ENCODE measurements at places on chromosomes 2 and 18.

- no peak for DNase-seq
Measured at GRCh38 chr2:96209011-96209728, 543 bp upstream of the STARD7 start.

DNA sequence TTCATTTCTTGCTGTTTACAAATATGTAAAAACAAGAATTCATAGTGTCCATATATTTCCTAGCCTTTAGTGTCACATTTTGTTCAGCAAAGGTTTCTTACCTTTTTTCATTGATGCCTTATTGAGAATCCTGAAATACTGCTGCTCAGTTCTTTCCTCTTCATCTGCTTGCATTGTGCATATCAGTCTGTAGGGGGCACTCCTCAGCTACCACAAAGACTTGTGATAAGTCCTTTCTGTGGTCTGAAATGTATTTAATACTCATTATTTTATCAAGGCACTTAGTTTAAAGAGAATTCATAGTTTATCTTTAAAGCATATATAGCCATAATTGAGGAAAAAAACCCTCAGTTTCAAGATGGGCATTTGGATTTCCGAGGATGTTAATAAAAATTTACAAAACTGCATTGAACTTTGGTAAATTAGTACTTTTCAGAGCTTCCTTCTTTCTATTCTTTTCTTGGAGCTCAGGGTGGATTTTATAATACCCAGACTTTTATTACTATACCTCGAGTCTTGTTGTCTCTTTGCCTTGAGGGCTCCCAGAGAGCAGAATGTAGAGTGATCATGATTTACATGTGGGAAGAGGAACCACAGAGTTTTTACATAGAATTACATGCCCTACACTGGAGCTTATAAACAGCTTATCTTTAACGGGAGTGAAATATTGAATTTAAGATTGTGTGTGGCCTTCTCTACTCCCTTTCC lies 570.1 kb downstream of the PLCL1 start:
- peak; percentile 74 for DNase-seq

DNA sequence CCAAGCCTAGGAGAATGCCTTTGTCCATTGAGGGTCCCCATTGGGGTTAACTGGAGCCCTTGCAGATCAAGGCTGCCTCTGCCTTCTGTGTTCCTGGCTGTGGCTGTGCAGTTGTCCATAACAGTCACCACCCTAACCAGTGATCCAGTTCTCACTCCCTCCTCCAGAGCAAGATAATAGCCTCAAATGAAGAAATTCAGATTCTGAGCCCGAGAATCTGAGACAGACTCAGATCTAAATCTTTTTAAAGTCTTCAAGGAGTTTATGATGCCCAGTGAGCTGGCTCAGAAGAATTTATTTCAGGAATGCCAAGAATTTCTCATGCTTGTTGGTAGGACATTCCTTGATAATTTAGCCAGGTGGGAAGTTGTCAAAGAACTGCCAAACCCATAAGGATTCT lies 44.3 kb upstream of the RAB6C start:
- DNase-seq: no peak

- peak; percentile 85 for DNase-seq
Measured at GRCh38 chr2:44553456-44553855, 191.7 kb downstream of the CAMKMT start.

GRCh38 chr2:217070611-217071010 lies 210.7 kb upstream of the TNP1 start:
- no peak for DNase-seq

DNA sequence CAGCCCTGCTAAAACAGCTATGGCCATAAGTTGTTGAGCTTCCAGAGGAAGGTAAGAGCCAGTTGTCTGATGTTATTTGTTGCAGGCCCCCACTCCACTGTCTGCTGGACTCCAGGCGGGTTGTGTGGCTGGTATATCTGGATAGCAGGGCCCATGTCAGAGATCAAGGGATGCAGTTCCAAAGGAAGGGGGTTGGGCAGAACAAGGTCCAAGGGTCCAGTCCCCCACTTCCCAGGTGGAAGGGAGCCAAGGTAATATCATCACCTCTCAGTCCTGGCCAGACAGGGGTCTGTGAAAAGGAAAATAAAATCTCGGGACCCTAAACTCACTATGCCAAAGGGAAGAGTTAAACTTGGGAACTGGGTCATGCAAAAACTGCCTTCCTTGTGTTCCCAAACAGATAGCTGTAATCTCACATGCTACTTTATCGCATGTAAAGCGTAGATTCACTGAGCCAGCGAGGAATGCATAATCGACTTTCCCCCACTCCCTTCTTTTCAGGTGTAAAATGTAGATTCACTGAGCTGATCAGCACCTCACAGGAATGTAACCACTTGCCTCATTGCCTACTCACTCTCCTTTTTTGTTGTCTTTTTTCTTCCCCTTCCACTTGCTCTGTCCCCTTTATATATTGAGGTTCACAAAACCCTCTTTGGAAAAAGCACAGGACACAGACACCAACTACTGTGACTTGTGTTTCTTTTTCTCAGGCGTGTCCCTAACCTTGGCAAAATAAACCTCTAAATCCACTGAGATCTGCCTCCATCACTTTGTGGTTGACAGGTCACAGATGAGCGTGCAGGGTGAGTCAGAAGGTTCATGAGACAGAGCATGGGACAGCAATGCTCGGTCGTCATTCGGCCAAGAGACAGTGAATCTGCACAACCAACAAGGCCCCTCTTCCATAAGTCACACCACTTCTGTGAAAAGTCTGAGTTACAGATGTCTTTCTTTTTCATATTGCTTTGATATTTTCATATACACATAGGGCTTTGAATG lies 255.3 kb upstream of the SIX2 start:
- DNase-seq: peak; percentile 90

- DNase-seq: peak; percentile 90
Measured at GRCh38 chr18:45255197-45255890, 359.9 kb upstream of the SLC14A2 start.

DNA sequence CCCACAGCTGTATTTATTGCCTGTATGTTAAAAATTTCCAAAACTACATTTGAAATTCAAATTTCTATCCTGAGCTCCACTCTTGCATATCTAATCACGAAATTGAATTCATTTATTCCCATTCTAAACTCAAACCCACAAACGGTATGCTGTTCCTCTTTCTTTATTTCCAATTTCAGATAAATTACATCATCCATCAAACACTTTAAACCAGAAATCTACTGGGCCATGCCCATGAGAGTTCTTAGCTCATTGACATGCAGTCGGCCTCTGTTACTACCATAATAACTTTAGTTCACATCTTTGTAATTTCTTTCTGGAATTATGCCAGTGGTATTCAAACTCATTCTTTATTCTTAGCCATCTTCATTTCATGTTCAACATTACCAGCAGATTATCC lies 100.3 kb downstream of the COL3A1 start:
- DNase-seq: no peak

DNA sequence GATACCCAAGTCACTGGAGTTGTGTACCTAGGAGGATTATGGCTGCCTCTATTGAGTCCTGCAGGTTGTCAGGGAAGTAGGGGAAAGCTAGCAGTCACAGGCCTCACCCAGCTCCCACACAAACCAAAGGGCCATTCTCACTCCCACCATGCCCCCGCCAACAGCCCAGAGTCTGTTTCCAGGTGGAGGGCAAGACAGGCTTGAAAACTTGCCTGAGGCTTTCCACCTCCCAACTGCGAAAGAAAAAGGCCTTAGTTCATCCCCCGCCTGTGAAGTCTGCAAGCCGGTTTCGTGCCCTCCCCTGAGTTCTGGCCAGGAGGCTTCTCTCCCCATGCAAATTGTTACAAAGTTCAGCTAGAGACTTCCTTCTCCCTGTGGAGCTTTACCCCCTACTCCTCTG lies 270.3 kb downstream of the TXNL1 start:
- no peak for DNase-seq

- DNase-seq: no peak
Measured at GRCh38 chr2:63982335-63982734, 36.9 kb downstream of the VPS54 start.

- DNase-seq: no peak
Measured at GRCh38 chr18:39527465-39527864, 1961.9 kb upstream of the CELF4 start.

GRCh38 chr2:10223471-10223870 lies 79.2 kb upstream of the HPCAL1 start:
- no peak for DNase-seq

- DNase-seq: no peak
Measured at GRCh38 chr2:224711859-224712665, 4.1 kb downstream of the CCDC195 start.

DNA sequence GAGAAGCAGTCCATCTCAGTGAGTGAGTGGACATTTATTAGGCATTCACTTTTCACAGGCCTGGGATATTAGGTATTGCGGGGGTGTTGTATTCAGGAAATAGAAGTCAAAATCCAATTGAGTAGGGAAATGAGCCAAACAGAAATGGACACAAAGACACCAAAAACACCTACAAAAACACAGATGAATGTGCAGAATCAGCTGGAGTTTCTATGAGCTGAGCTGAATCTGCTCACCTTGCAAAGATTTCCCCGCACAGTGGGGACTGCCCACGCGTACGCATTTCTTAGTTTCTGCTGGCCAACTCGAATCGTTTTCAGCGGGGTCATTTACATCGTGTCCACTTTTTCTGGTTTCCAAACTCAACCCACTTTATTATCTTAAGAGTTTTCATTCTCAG lies 160.0 kb downstream of the BCL2 start:
- no peak for DNase-seq

- DNase-seq: no peak
Measured at GRCh38 chr18:48826806-48827205, 124.0 kb downstream of the SMAD7 start.

DNA sequence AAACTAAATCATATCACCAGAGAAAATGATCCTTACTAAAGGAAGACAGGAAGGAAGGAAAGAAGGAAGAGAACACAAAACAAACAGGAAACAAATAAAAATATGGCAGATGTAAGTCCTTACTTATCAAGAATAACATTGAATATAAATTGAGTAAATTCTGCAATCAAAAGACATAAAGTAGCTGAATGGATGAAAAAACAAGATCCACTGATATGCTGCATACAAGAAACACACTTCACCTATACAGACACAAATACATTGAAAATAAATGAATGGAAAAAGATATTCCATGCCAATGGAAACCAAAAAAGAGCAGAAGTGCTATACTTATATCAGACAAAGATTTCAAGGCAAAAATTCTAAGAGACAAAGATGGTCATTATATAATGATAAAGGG lies 18.0 kb upstream of the SRD5A2 start:
- no peak for DNase-seq

DNA sequence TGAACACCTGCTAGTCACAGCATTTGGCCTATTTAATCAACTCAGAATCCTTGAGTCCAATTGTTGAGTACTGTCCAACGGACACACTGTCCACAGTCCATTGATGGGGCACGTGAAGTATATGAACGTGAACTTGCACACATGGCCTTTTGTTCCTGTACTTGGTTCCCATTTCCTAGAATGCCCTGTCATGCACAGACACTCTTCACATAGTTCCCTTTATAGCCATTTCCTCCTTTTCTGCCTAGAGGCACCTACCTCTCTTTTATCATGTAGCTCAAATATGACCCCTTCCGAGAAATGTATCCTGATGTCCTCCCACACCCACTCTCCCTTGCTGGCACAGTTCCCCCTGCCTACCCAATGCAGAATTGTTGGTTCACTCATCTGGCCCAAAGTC lies 8.7 kb upstream of the CRYGA start:
- no peak for DNase-seq

- DNase-seq: peak; percentile 93
Measured at GRCh38 chr2:173027181-173028128, 48.2 kb upstream of the MAP3K20 start.

DNA sequence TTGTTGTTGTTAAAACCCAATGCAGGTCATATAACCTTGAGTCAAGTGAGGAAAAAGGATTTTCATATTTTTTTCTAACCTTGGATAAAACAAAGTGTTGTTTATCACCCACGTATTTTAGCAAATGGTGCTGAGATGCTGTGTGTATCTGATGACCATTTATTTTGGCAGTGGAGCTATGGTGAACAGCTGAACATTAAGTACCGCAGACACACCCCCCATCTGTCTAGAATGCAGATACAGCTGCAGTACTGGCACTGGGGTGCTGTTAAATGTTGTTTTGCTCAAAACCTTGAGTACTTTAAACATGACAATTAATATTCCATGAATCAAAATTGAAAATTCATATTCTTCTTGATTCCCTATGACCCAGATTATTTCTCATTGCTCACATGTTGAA lies 773.3 kb upstream of the SLC39A10 start:
- DNase-seq: no peak

DNA sequence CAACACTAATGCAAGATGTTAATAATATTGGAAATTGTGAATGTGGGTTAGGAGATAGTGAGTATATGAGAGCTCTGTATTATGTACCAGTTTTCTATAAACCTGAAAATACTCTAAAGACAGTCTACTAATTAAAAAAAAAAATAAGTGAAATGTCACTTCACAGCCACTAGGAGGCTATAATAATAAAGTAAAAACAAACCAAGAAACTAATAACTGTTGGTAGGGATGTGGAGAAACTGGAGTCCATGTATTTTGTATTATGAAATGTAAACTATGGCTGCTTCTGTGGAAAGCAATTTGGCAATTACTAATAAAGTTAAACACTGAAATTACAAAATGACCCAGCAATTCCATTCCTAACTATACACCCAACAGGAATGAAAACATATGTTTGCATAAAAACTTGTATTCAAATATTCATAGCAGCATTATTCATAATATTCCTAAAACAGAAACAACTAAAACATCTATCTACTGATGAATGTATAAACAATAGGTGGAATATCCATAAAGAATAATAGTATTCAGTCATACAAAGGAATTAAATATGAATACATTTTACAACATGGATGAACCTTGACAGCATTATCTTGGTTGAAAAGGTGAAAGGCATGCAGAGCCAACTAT lies 36.2 kb downstream of the CCDC178 start:
- DNase-seq: no peak

GRCh38 chr2:234745347-234745746 lies 206.5 kb upstream of the SH3BP4 start:
- DNase-seq: no peak

- peak; percentile 86 for DNase-seq
Measured at GRCh38 chr2:205198140-205198525, 484.2 kb upstream of the NRP2 start.

DNA sequence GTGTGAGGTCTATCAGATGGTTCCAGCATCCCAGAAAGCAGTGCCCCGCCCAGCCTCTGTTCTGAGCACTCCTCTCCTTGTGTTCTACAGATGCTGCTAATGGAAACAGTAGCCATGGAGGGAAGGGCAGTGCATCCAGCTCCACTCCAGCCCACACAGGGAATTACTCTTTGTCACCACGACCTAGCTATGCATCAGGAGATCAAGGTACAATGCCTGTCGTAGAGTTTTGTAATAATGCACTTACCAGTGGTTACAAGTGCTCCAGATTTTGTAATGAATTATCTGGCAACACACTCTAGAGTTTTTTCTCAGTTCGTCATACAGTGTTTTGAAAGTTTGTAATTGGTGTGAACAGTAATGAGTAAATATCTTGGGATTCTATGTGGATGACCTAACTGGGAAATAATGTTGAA lies 161.1 kb downstream of the ESCO1 start:
- peak; percentile 96 for DNase-seq

DNA sequence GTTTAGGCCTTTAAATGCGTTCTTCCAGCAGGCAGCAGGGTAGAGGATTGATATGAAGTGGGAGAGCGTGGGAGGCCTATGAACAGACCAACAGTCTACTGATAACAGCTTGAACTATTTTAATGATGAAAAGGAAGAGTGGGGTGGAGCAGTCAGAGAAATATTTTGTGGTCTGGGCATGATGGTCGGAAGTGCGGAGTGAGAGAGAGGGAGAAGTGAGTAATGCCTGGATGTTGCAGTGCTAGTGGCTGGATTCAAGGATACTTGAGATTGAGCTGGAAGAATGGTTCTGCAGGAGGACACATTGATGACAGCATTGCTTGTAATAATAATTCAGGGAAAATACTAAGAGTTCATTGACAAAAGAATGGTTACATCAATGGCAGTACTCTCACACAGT lies 151.0 kb upstream of the DAPL1 start:
- peak; percentile 71 for DNase-seq

Measured in fibroblast of mammary gland (primary cell).